Cardiac fibroblast (primary cell): ENCODE measurements at places on chromosomes 3 and 15.

DNA sequence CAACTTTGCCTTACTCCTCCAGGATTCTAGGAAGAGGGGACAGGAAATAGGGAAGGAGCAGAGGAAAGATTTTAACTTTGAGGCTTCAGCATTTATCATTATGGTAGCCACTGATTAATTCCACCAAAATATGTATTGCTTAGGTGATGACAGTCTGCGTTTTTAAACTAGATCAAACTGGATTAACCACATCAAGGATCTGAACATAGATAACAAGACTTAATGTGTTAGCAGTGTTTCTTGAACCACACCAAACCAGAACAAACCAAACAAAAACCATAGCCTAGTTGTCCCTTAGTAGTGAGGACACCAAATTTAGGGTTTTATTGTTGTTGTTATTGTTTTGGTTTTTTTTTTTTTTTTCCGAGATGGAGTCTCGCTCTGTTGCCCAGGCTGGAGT, 113.5 kb upstream of the LMOD3 start:
- DNase-seq = no peak

DNA sequence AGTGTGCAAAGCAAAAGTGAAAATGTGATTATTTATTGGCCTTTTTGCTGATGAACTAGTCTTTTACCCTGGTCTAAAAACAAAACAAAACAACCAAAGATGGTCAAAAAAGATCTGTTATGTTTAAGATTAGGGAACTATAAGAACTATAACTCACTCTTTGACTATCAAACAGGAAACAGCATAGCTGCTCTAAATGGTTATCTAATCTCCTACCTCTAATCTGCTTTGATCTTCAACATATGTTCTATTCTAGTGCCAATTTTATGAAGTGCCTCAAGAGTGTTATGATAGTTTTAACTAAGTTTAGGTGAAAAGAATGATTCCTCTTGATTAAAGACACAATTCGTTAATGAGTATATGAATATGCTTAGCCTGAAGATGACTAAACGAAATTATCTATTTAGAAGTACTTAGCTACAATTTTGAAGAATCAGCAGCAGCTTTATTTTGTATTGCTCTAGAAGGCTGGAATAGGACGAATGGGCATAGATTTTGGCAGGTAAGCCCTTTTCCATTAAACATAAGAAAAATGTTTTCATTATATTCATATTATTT, 46.0 kb downstream of the SETD2 start:
- no peak for DNase-seq

- peak; percentile 72 for DNase-seq
These were observed 107.1 kb downstream of the TMCO5A start for GRCh38 chr15:38041576-38041975.

- DNase-seq = peak; percentile 71
These were observed 23.9 kb downstream of the ILDR1 start for GRCh38 chr3:121998030-121998580.
